Aorta (tissue), 5 donors: ENCODE measurements at places on chromosomes 3 and 15. TPM values are rescaled to one million over a fixed set of nuclear protein-coding genes. Genes with fewer than 3 reads are reported as not detected.

DNA sequence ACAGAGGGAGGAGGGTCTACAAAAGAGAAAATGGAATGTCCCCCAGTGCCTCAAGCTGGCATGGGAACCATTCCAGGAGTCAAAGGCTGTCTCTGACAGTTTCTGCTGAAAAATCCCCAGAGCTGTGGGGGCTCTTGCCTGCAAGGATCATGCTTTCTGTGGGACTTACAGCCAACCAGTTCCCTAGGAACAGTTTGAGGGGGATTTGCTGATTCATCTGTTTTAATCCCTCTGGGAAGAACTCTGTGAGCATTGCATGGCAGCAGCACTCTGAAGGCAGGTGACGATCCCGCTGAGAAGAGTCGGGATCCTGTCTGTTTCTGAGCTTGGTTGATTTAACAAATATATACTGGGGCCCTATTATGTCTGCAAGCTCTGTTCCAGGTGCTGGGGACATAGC is 176.0 kb downstream of the SSR3 start:
- no peak for DNase-seq

The ZIC1 gene
- 1.7 TPM for total RNA-seq

The IL5RA gene
- not detected for total RNA-seq

GRCh38 chr15:65110676-65111292 is 4.2 kb downstream of the UBAP1L start:
- no peak for DNase-seq

GRCh38 chr3:99483841-99484240 is 154.6 kb upstream of the COL8A1 start:
- no peak for DNase-seq

The CIB2 gene
- total RNA-seq, result 6.3 TPM

The NMNAT3 gene
- 5.2 TPM for total RNA-seq
